NCI-H2171 treated with DMSO at 0.1 percent for 48 hours (cell line): ENCODE measurements at places on chromosomes 7 and 10.
A peak's percentile ranks its signal among the peaks of the same experiment; 100 is the strongest.

GRCh38 chr10:132942101-132943057 is at the start of gene CFAP46:
CFAP46 (minus strand) TSS chr10:132942570; CDS start chr10:132942484, 86 bp downstream.
- DNase-seq: peak; percentile 21

- peak; percentile 39 for DNase-seq
These were observed 1.1 kb downstream of the AUTS2 start for GRCh38 chr7:69599286-69599954.

GRCh38 chr10:100185364-100186252 is at the start of gene ERLIN1:
ERLIN1 (minus strand) TSS chr10:100186029; CDS start chr10:100185626, 403 bp downstream.
- peak; percentile 81 for DNase-seq

DNA sequence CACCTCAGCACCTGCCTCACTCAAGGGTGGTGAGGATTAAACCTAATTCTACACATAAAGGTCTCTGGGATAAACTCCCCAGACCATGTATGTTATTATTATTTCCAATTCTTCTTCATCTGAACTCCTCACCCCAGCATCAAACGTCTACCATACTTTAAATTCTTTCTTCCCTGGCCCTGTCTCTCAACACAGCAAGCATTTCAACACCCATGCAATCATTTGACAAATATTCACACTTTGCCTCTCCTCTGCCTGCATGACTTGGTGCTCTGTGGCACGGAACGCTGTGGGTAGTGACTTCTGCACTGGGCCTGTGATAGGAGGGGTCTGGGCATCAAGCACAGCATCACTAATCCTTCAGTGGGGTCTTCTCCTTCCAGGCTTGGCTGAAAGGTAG is 490.8 kb downstream of the TNS3 start:
- no peak for DNase-seq

DNA sequence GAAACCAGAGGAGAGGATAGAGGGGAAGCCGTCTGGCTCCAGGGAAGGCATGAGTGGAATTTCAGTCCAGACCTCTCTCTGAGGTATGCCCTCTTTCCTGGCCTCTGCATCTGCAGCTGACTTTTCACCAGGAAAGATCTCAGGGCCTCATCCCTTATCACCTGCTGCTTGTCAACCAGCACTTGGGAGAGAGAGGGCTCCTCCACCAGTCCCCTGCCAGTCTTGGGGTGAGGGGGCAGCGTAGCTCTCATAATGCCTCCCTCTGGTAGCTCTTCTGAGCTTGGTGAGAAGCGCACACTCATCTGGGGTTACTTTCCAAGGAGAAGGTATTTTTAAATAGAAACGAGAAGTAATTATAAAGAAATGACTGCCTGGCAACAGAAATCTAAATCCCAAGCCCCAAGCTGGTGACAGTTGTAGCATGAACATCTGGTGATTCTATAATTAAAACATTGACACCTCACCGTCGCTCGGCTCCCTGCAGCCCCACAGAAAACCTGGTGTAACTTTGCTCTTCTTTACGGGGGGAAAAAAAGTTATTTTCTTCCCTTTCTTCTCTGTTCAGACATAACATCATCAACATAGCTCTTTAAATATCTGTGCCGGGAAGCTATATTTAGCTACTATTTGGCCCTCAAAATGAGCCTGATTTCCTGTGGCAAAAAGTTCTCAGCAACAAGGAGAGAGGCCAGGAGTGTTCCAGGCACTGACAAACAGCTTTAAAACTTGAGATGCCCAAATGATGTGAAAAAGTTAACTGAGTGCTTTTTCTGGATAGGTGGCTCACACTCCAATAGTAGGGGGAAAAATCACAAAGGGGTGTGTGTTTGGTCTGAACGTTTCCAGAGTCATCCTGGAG is 26.9 kb downstream of the HIP1 start:
- peak; percentile 28 for DNase-seq

DNA sequence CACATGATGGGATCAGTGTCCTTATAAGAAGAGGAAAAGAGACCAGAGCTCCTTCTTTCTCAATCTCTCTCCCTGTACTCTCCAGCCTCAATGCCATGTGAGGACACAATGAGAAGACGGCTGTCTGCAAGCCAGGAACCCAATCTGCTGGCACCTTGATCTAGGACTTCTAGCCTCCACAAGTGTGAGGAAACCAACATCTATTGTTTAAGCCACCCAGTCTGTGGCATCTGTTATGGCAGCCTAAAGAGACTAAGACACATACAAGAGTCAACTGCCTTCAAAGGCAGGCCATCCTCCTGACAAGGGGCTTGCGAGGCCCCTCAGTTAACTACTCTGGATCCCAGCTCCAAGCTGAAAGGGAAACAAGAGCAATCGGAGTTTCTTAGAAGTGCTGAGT is 218.2 kb upstream of the FRMD4A start:
- DNase-seq: no peak

- no peak for DNase-seq
These were observed 31.9 kb upstream of the AGR3 start for GRCh38 chr7:16913643-16914042.

DNA sequence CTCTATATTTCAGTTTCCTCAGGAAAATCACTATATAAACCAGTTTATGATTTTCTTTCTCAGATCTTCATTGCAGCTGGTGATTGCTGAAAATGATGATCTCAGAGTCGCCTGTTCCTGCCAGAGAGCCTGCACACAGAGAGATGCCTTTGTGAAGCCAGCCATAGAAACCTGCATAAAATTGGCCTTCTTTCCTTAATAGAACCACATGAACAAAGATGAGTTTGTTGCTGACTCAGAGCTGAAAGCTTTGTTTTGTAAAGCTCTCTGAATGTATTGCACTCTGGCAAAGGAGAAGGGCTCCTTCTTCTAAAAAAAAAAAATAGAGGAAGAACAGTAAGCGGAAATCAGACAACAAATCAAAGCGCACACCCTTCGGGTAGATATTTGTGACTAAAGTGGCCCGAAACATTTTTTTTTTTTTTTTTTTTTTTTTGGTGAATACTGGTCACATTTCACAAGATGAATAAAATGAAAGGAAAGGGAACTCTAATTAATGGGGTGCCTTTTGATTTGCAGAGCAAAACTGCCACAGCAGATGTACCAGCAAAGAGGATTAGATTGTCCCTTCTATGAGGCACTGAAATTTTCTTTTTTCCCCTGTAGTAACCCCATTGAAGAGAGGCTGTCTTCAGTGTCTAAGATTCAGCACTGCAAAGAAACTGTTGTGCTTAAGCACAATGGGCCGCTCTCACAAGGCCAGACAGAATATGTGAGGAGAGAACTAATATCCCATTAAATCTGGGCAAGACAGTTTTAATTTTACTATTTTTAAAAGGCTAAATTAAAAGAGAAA is 75.1 kb upstream of the PTPRZ1 start:
- no peak for DNase-seq

DNA sequence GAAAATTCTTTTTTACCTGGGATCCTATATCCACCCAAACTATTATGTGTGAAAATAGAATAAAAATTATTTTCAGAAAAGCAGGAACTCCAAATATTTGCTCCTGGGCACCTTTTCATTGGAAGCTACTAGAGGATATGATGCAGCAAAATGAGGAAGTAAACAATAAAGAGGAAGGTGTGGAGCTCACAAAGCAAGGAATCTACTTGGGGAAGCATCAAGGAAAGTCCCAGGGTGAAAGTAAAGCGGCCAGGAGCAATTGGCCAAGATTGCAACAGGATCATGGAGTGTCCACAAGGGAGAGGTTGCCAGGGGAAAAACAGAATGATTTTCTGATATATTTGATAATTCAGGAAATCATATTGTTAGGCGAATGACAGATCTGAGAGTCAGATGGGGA is 80.8 kb downstream of the CARD11 start:
- no peak for DNase-seq

DNA sequence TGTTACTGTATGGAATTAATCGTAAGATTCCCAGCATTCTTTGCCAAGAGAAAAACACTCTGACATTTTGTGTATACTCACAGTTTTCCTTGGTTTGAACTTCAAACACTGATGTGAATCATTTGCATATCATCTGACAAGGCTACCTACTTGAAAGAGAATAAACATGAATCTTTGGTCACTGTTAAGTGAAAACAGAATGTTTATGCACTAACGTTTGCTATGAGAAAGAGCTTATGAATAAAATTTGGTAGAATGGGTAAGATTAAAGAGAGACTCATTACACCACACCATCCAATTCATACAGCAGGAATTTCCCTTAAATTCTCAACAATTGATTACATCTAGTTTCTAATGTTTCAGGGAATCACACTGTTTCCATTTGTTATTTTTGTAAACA is 46.6 kb downstream of the MACC1 start:
- DNase-seq: no peak

- no peak for DNase-seq
These were observed 130.3 kb downstream of the DIP2C start for GRCh38 chr10:558891-559766.

DNA sequence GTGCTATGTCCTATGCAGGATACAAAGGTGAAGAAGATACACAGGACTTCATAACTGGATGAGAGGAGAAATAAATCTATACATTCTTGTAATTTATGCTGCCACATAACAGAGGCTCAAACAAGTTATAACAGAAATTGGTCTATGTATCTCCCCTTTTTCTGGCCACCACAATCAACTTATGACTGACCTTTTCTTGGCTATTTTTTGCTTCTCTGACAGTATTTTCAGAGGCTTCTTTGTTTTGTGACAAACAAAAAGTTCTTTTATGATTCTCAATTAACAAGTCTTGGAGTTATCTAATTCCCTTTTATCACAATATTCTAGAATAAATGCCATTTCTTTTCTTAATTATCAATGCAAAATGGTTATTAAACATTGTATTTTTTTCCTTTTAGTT is 953.0 kb upstream of the ZWINT start:
- DNase-seq: no peak

- DNase-seq: peak; percentile 27
These were observed 44.0 kb downstream of the LDB3 start for GRCh38 chr10:86712317-86712707.

DNA sequence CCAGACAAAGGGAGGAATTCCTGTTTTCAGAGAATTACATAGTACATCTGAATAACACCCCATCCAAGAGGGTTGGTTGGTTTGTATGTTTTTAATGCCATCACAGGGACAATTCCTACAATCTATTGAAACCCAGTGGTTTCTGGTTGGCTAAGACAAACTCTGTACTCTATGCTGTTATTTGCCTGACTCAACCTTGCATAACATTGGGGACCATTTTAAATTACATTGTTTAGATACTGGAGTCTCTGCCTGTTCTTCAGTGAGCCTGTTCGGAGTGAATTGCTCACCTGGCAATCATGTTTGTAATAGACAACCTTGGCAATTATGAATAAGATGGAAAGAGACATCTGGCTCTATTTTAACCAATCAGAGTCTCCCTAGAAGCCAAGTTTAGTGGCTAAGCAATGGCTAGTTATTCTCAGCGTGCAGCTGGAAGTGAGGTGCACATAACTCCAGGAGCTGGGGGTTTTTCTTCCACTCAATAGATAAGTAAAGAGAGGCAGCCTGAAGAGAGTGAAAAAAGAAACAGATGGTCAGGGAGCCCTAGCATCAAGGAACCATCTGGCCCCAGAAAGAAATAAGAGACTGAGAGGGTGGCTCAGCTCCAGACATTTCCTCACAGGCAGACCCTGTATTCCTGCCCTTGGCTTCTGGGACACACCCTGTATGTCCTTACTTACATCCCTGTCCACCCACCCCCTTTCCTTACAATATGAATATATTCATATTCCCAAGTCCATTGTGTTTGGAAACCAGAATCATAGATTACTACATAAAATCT is 21.2 kb upstream of the SLC35G1 start:
- peak; percentile 94 for DNase-seq

DNA sequence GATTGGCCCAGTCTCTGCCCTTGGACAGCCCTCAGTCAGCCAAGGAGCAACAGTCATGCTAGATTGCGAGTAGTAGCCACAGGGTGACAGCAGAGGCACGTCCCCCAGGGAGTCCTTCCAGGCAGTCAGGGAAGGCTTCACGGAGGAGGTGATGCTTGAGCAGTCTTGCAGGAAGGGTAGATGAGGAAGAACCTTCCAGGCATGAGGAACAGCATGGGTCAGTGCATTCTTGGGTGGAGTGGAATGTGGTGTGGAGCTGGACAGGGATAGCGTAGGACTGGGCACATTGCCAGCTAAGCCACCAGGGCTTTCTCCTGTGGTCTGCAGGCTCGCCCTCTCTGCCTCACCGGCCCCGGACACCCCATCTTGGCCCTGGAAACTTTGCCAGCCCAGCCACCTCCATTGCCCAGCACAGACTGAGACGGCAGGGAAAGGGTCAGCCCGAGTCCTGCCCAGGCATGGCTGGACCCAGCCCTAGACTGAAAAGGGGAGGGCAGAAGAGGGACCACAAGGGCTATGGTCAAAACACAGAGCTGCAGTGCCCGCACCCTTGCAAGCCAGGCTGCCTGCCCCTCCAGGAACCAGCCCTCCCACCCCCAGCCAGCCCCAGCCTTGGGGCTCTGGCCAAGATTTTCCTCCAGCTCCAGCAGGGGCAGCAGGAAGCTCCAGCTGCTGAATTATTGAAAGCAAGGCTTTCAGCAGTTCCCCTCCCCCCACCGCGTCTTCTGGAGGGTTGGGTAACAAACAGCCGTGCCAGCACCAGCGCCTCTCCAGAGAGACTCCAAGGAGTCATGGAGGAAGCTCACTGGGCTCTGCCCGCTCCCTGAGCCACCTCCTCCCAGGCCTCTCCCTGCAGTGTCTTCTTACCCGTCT is 18.7 kb downstream of the SRRM3 start:
- peak; percentile 80 for DNase-seq

- DNase-seq: peak; percentile 5
These were observed 53.6 kb upstream of the TMEM72 start for GRCh38 chr10:44857363-44858016.

DNA sequence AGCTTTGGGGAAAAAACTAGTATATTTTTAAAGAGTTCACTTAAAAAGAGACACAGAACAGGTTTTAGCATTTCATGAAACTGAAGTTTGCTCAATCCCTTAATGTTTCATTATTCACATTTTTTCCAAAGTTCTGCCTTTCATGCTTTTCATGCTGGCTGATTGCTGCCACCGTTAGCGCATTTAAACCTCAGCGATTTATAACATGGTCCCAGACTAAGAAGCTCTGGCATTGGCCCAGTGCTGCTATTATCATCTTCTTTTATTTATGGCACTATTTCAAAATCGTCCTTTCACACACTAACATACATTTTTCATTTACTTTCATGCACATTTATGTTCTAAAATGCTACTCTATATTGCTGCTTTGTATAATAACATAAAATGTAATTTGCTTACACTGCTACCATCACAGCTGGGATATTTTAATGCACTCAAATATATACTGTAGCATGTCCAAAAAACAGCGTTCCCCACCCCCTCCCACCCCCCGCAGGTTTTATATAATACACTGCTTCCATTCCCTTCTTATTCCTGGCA is 141.9 kb downstream of the MPP7 start:
- no peak for DNase-seq

GRCh38 chr7:95375591-95376257 is 20.5 kb downstream of the PON3 start:
- DNase-seq: no peak

- DNase-seq: no peak
These were observed 167.8 kb downstream of the AHR start for GRCh38 chr7:17466216-17466615.

GRCh38 chr10:110861930-110862649 is 9.6 kb upstream of the PDCD4 start:
- no peak for DNase-seq

GRCh38 chr10:47291682-47292081 is 8.3 kb upstream of the GDF10 start:
- no peak for DNase-seq
